Activated T-cell treated with anti-CD3 and anti-CD28 coated beads, Interleukin-2, amount 50 U/mL, for 4 hours (primary cell): ENCODE measurements at places on chromosomes 3 and 15.

DNA sequence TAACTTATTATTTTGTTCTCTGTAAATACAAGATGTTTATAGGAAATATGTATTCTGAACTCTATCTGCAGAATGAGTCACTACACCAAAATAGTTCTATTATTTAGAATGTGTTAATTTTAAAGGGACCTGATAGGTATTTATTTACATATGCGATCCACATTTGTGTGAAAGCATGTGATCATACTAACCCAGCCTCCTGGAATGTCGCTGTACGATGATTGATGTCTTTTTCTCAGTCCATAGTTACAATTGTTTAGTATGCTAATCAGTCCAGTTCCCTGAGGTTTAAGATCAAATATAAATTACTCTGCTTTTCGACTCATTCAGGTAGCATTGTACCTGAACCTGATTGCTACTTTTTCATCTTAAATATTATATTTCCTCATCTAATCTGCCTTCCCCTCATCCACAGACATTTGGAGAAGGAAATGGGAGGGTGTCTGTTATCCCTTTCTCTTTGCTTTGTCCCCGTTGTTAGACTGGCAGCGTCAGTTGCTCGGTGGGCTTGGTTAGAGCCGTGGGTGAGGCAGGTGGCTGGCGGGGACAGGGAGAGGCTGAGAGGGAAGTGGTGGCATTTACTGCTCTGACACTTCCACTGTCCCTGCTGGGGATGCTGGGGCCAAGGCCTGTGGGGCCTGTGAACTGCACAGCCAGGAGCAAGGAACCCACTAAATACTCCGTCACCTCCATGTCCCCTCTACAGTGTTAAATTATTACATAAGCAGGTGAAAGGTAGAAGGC lies 27.8 kb upstream of the NR2E3 start:
- no peak for DNase-seq

DNA sequence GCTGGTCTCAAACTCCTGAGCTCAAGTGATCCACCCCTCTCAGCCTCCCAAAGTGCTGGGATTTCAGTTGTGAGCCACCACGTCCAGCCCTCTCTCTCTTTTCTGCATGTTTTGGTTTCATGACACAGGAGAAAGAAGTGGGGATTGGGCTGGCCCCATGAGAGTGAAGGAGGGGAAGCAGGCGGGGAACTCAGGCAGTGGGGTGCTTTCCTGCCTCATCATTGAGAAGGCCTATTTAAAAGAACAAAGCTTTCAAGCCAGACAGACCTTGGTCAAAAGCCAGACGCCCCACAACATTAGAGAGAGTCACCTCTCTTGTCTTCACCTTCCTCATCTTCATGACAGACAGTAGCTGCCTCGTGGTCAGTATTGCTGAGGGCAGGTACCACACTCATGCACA lies 15.9 kb downstream of the PSTPIP1 start:
- DNase-seq = no peak

- no peak for DNase-seq
Measured at GRCh38 chr3:159832024-159832423, 156.6 kb upstream of the IL12A start.

DNA sequence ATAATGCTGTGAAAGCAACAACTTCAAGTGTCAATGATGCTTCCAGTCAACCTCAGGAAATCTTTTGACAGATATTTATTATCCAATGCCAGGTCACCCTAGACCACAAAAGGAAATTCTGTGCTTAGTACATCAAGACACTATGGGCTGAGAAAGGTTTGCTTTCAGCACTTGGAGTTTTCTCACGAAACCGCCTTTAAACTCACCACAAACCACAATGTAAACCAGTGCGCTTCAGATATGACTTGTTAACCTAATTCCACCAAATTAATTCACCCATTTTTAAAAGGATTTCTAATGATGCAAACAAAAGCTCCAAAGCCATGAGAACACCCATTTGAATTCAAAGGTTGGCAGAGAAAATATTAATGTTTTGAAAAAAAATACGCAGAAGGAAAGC lies 292.9 kb upstream of the NR2F2 start:
- DNase-seq = no peak

GRCh38 chr3:125351152-125351551 lies 24.0 kb downstream of the ZNF148 start:
- DNase-seq = no peak

GRCh38 chr3:113844622-113845222 lies 6.1 kb downstream of the GRAMD1C start:
- DNase-seq = no peak
